GM20000 (cell line): ENCODE measurements at places on chromosomes 2 and 18.
A peak's percentile ranks its signal among the peaks of the same experiment; 100 is the strongest.

DNA sequence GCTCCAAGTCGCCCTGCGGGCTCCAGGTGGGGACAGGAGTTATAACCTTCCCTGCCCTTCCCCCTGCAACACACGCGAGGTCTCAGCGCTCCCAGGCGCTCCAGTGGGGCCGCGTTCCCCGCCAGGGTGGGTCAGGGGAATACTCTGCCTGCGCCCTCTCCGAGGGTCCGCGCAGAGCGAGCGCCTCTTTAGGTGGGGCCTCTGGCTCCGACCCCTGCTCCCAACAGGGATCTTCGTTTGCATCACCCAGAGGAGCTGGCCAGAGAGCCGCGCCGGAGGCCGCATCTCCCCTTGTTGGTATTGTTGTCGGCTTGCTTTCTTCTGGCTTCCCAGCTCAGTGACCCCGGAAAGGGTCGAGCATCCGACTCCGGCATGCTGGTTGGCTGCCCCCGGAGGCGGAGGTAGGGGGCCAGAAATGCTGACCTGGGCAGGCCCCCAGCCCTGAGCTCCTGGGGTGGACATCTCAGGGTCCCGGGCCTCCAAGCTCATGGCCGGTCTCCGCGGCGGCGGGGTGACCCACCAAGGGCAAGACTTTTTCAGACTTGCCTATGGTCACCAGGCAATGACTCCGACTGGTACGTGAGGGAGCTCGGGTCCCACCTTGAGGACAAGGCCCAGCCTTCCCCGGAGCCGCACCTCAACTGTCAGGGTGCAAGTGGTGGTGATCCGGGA lies 11.2 kb upstream of the EN1 start:
- no peak for DNase-seq

DNA sequence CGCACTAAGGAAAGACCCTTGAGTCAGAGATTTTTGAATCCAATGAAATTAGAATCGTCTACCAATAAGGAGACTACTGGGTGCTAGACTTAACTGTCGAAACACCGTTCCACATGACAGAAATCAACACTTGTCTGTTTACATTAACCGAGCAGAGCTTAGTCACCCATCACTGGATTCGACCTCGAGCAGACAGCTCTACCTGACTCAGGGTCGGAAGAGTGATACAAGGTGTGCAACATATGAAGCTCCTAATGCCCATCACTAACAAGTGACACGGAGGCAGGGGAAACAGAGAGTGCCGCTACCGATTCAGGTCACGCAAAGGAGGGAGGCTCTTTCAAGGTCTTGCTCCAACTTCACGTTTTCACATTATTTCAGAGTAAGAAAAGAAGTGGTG lies 54.2 kb upstream of the FZD5 start:
- DNase-seq: no peak

GRCh38 chr2:141610564-141611175 lies 520.1 kb downstream of the LRP1B start:
- no peak for DNase-seq

- peak; percentile 49 for DNase-seq
Measured at GRCh38 chr2:136019306-136019705, 33.9 kb upstream of the DARS1 start.

DNA sequence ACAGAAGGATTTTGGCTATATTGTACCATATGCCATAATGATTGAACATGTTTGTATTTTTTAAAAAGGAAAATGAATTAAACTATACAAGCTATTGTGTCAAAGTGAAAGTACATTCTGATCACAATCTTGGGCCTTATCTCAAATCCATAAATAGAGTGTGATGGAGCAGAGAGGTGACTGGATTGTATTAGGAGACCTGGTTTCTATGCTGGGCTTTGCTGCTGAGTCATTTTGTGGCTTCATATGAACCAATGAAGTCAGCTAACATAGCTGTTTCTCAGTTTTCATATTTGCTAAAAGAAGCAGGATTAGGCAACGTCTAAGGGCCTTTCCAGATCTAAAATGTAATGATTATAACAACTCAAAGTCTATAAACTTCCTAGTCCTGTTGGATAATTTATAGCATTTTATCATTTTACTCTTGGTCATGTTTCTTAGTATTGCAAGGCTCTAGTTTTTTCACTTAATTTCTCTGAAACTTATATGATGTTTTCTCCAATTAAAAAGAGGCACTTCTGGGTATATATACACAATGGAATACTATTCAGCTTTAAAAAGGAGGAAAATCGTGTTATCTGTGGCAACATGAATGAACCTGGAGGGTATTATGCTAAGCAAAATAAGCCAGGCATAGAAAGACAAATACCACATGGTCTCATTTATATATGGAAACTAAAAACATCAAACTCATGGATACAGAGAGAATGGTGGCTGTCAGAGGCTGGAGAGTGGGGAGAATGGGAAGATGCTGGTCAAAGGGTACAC lies 112.3 kb downstream of the MEP1B start:
- peak; percentile 20 for DNase-seq

DNA sequence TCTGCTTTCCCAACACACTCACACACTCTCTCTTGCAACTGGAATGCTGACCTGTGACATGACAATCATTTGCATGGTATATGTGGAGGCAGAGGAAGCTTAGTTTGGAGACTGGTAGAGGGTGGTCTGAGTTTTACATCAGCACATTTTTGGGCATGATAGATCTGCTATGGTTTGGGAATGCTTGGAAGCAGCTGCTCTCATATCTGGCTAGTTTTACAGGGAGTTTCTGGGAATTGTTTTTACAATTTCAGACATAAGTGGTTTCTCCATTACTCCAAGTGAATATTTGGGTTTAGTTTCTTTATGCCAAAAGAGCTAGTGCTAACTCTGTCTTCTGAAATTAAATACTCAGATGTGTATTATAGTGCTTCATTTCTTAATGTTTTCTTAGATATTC lies 977.6 kb downstream of the SUCLG1 start:
- DNase-seq: no peak

DNA sequence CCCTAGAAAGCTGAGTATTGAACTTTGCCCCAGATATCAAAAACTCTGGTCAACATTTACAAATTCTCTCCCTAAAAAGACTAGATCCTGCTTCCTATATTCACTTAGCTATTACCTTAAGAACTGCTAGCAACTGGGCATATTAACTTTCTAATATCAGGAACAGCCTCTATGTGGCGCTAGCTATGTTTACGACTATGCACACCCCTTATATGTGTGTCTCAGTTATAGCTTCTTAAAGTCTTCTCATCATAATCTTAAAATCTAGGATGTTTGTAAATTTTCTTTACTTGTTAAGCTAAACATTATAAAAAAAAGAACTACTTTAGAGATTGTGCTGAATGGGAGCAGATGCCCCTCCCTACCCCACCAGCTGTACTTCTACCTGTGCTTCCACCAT lies 1.7 kb upstream of the STAMBP start:
- peak; percentile 34 for DNase-seq

DNA sequence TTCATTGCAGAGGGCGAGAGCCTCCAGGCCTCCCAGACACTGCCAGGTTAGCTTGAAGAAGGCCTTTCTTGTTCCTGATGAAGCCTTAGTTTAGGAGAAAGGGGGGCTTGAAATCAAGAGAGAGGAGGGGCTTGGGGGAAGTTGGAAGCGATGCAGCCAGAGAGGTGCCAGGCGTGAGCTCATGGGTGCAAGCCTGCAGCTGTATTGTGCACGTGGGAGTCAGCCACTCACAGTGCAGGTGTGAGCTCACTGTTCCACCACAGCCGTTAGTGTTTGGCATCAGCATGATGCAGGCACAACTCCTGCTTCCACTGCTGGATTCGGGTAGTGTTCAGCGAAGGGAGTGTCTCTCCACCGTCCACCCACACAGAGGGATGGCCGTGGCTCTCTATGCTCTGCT lies 68.4 kb upstream of the ALPP start:
- DNase-seq: no peak

DNA sequence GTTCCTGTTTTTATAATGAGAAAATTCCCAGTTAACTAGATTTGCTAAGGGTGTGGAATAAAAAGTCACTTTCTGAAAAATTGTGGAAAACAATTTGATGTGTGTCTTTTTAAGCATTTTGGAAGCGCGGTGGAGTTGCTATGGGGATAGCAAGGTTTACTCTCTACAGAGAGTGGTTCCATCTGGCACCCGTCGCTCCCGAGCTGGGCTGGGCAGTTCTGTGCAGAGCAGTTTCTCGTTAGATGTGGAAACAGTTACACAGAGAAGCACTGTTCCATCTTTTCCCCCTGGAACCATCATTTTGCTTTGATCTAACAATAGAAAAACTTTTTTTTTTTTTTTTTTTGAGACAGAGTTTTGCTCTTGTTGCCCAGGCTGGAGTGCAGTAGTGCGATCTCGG lies 17.4 kb downstream of the LDLRAD4 start:
- DNase-seq: no peak

GRCh38 chr2:173613386-173613785 lies 258.7 kb downstream of the CDCA7 start:
- no peak for DNase-seq

DNA sequence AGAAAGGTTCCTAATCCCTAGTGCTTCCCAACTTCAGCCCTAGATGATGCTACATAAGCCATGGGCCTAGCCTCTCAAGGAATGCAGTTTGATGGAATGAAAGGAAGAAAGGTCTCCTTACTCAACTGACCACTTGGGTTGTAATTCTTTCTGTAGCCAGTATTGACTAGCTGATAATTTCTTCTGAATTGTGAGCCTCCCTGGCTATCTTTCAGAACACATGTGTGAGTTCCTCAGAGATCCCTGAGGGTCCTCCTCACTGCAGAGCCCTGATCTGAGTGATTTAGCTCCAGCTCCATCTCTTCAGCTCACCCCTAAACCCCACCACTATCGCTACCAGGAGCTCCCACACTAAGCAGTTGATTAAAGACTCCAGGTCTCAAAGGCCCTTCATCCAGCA lies 31.5 kb downstream of the CFAP210 start:
- no peak for DNase-seq

GRCh38 chr2:12932192-12932591 lies 215.5 kb downstream of the TRIB2 start:
- DNase-seq: no peak

GRCh38 chr2:204586444-204587180 lies 41.3 kb downstream of the PARD3B start:
- no peak for DNase-seq

DNA sequence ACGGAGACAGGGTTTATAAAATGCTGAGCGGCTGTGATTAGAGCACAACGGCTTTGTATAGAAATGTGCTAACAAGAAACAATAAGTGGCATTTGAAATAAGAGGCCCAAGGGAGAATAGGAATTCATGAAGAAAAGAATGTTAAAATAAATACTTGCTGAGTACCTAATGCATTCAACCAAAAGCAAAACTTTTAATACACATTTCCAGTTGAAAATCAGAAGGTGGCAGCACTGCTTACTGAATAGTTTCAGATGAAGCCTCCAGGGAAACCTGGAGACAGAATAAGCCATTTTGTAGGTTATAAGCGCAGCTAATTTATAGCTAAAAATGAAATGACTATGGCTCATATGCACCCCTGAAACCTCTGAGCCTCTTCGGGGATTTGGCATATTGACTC lies 286.6 kb downstream of the DPP10 start:
- DNase-seq: no peak

DNA sequence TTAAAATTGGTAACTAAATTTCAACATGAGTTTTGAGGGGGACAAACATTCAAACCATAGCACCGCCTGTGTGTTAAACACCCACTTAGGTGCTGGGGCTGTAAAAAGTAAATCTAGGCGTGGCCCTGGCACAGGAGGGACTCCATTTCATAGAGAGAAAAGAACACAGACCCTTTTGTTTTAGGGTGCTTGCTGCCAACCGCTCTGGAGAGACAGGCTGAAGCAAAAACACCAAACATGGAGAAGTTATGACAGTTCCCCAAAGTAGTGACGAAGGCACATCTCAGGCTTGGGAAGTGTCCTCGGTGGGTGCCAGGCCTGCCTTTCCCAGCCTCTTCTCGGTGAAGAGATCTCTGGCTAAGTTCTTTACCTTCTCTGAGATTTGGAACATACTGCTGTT lies 5.1 kb downstream of the ACTG2 start:
- no peak for DNase-seq

DNA sequence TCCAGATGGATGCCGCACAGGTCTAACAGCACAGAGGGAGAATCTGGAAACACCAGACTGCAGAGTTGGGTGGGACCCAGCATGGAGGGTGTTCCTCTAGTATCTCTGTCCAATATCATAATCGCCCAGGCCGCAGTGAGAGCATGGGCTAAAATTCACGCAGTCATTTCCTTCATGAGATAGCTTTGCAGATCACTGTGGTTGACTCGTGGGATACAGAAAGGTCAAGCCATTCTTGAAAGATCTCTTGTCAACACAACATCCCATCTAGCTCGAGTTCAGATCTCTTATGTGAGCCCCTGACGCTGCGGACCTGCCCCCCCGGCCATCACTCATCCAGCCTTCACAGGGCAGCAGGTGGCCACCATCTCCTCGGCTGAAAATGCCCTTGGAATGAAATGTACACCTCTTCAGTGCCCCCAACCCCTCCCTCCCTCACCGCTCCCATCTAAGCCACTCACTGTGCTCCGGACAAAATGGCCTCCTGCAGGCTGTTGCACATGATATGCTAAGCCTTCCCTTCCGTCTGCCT lies 45.9 kb downstream of the FOSL2 start:
- DNase-seq: no peak
